ENCODE measurements at places on chromosomes 4 and X.

- DNase-seq, result no peak
Measured at GRCh38 chr4:175290401-175290800, 372.2 kb downstream of the ADAM29 start.

GRCh38 chrX:68665502-68665901, 18.0 kb downstream of the STARD8 start:
- no peak for DNase-seq

GRCh38 chr4:13483768-13484121, 395 bp downstream of the RAB28 start:
- peak; percentile 4 for DNase-seq

- no peak for DNase-seq
Measured at GRCh38 chr4:61985426-61985825, 785.3 kb downstream of the ADGRL3 start.

DNA sequence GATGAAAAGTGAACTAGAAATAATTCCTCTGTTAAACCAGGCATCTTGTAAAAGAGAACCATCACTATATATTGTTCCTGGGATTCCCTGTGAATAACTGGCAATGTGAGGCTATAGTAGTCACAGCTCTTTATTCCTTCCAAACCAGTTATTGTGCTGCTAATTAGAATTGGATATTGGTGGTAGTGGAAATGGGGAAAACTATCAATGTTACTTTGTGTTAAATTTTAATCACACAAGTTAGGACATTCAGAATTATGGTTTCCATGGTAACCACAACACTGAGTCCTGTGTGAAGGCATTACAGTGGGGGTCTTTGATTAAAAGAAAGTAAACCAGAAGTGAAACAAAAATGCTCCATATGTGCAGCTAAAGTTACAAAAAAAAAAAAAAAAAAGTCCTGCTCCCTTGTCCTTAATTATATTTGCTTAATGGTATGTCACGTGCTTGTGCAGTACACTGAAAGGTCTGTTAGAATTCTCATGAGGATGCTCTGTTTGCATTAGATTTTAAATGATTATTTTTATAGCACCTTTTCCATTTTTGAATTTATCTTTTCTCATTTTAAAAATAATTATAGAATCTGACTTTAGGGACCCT, 200.4 kb downstream of the ADGRL3 start:
- DNase-seq, result no peak

- no peak for DNase-seq
Measured at GRCh38 chrX:110087485-110088356, 84.8 kb downstream of the TMEM164 start.

GRCh38 chrX:135951291-135951690, 22.5 kb downstream of the MMGT1 start:
- DNase-seq, result no peak

GRCh38 chrX:110204986-110205385, 112.9 kb downstream of the AMMECR1 start:
- DNase-seq, result no peak

GRCh38 chr4:25927361-25928195, 13.6 kb downstream of the SMIM20 start:
- DNase-seq, result no peak

DNA sequence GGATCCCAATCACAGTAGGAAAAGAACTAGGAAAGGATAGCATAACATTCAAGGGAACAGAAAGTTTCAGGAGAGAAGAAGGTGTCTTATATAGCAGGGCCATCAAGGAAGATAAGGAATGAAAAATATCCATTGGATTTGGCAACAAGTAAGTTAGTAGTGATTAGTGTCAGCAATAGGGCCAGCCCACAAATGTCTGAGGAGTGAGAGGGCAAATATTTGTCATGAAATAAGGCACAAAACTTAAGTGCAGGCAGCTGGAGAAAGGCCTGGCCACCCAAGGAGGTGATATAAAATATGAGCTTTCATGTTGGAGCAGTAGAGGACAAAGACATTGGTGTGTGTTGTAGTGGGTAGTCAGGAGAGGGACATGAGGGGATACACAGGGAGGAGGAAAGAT, 132.1 kb downstream of the COL4A6 start:
- no peak for DNase-seq

- no peak for DNase-seq
Measured at GRCh38 chrX:45164995-45165394, 35.7 kb downstream of the DIPK2B start.

DNA sequence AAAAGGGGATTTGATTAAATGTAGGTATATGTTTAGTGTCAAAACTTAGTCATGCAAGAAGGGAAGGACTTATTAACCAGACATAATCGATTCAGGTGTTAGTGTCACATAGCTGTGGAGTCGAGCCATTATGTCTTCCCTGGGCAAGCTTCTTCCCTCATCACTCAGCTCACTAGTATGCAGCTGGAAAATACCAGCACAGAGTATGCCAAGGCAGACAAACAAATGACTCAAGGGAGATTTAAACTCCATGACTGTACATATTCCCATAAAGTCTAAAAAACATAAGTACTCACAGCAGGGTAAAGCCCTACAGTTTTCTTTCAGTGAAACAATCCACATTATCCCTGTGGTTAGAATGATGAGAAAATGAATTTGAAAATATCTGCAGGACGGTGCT, 304.5 kb downstream of the CBLL2 start:
- no peak for DNase-seq

DNA sequence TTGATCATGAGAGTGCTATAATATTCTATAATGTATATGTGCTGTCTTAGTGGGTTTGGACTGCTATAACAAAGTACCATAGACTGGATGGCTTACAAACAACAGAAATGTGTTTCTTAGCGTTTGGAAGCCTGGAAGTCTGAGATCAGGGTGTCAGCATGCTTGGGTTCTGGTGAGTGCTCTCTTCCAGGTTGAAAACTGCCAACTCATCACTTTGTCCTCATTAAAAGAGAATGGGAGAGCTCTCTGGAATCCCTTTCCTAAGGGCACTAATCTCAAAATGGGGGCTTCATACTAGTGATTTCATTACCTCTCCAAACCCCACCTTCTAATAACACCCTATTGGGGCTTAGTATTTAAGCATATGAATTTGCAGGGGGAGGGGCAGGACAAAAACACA, 33.5 kb upstream of the KCNIP4 start:
- DNase-seq, result no peak

DNA sequence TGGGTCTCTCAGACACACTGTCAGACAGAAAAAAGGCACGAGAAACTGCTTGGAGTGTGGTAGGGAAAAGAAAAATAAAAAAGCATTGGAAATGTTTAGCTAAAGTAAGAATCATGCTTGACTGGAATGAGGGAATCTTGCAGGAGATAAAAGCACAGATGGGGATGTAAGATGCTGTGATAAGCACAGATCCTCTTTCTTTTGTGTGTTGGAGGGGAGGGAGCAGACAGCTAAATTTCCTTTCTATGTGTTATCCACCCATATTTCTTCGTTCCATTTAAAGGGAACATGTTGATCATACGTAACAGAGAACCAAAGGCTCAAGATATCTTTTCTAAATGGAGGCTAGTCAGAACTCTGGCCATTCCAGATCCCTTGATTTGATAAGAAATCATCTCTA, 614.0 kb upstream of the LCORL start:
- no peak for DNase-seq

DNA sequence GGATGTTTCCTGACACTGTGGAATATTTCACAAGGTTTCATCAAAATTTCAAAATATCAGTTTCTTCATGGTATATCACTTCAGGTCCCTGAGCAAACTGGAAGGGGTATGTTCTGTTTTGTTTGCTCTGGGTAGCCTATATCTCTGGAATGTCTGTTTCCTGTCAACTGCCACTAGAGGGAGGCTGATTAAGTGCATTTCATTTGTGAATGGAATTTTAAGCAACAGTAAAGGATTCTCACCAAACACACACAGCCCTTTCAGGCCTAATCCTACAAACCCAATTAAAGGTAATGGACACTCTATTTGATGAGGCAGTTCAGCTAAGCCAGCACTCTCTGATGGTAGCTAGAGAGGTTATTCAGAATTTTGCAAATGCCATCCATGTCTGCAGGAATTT, 307.1 kb downstream of the TEX13A start:
- DNase-seq, result no peak

DNA sequence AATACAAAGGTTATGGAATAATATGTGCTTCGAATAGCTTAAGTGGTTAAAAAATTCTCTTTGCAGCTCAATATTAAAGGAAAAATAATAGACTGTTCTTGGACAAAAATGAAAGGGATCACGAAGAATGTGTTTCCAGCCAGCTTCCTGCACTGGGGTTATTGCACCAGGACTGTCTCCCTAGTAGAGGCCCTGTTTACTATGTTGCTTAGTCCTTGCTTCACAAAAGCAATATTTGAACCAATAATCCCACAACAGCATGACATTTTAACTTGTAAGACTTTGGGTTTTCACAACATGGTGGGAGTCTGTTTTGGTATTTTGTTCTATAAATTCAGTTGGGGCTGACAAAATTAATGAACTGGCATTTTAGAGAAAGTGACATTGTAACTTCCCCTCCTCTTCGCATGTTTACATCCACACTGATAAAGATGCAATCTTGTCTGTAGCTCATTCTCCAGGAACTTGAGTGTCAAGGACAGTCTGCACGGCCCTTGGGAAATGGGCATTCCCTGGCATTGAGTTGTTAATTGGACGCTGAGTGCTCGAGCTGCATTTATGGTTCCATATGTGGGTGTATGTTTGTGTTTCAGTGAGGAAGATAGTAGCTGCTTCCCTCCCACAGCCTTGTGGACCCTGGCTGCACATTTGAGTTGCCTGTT, 39.0 kb downstream of the SHROOM2 start:
- DNase-seq, result no peak

GRCh38 chr4:37561803-37562207, 124.4 kb downstream of the RELL1 start:
- DNase-seq, result no peak

GRCh38 chr4:185726931-185727330, 85.1 kb downstream of the SORBS2 start:
- no peak for DNase-seq

- no peak for DNase-seq
Measured at GRCh38 chr4:73621357-73621756, 1.1 kb upstream of the RASSF6 start.
